ENCODE measurements at places on chromosomes 6 and 20.

DNA sequence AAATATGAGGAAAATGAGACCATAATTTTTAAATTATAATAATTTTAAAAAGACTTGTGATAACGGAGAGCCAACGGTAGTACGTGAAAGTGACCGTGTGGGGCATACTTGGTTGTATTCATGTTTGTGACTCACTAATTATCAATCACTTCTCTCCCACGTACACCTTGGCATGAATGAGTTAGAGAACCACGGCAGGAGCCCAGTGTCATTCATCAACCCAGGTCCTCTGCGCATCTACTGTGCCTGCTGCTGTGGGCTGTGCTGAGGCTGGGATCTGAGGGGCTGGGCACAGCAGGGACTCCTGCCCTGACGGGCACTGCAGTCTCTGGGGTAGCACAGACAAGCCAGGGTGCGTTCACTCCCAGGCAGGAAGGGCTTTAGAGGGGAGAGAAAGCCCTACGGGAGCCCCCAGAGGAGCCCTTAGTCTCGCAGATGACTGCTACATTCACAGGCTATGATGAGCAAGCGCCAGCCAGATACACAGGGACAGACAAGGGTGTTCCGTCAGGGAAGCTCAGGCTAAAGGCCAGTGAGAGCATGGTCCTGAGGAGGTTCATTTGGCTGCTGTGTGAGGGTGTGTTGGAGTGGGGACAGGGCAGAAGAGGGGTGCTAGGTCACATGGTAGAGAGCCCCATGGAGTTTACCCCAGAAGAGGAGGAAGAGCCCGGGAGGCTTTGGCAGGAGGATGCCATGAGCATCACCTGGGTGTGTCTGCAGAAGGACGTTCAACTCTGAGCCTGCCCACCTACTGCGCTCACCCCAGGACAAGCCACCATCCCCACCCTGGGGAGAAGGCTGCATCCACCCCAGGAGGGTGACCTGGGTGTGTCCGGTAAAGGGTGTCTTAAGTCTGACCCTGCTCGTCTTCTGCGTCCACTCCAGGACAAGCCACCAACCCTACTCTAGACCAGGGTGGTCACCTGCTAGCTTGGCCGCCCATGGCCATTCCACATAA is 8.2 kb upstream of the RPS6KA2 start:
- no peak for DNase-seq

- no peak for DNase-seq
Measured at GRCh38 chr6:3368685-3369084, 88.2 kb downstream of the SLC22A23 start.

GRCh38 chr20:36542516-36543183 is 1.3 kb downstream of the MYL9 start:
- no peak for DNase-seq

DNA sequence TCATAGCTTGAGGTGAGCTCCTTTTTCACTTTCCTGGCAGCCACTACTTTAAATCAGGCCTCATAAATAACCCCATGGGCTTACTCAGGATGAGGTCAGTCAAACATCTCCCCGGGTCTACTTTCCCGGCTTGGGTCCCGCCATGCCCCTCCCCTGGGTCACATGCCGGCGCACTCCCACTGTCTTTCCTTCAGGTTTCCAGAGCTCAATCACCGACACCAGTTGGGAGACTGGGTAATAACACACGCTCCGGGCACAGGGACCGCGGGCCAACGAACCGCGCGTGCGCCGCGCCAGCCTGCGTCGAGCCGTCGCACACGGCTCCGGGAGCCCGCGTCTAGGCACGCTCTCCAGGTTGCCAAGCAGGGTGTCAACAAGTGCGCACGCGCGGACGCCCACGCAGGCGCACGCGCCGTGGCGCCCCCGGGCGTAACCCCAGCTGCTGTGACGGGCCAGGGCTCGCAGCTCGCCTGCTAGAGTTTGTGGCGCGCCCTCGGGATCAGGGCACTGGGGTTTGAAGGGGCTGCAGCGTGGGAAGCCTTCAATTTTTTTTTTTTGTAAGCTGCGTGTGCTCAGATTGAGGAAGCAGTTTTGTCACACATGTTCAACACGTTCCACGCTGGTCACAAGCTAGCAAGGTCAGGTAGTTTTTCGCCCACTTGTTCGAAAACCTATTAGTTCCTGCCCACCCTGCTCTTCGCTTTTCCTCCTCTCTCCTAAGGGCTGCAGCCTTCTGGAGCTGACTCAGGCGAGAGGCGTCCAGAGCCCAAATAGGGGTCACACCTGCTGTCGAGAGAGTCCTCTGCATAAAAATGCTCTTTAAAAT is 31.8 kb downstream of the TFAP2B start:
- DNase-seq = no peak

All from CD4-positive, alpha-beta memory T cell (primary cell).